ENCODE measurements at places on chromosomes 5 and 9.

DNA sequence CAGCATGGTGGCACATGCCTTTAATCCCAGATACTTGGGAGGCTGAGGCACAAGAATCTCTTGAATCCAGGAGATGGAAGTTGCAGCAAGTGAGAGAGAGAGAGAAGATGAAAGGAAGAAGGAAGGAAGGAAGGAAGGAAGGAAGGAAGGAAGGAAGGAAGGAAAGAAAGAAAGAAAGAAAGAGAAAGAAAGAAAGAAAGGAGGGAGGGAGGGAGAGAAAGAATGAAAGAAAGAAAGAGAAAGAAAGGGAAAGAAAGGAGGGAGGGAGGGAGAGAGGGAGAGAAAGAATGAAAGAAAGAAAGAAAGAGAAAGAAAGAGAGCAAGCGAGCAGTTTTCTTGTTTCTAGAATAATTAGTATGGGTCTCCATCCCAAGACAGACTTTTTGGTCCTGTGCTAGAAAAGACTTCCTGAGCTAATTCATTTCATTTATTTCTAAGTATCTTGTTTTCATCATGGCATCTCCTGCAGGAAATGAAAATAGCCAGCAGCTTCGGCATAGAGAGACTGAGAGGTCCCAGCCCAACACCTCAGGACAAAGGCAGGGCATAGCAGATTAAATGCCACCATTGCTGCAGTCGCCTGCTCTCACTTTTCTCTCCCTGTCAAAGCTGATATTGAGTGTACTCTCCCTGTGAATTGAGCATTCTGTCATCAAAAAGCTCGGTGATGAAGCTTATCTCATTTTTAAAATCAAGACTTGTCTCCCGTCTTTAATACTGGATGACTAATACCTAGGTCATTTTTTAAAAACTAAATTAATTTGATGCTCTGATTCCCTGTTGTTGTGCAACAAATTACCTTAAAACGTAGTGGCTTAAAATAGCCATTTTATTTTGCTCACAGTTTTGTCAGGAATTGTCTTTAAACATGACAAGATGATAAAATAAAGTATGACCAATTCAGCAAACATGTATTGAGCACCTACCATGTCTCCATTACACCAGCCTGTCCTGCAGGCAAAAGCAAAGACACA lies 91.8 kb upstream of the ADRA1B start:
- no peak for DNase-seq

DNA sequence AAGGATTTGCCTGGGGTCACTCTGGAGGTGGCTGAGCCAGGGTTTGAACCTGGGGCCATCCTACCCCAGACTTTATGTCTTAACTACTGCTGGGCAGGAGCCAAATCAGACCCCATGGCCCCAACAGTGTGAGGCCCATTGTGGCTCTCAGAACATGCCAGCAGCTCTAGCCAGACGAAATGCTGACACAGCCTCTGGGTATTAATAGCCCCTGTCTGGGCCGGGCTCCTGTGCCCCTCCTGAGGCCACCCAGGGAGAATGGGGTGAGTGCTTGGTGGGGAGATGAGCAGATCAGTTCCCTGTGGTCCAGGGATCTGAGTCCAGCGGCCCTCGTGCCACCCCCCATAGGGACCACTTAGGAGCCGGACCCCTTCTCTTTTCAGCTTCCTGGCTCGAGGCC lies 2.2 kb upstream of the PLPP7 start:
- no peak for DNase-seq

GRCh38 chr5:38642189-38642911 lies 85.9 kb upstream of the LIFR start:
- DNase-seq: no peak

DNA sequence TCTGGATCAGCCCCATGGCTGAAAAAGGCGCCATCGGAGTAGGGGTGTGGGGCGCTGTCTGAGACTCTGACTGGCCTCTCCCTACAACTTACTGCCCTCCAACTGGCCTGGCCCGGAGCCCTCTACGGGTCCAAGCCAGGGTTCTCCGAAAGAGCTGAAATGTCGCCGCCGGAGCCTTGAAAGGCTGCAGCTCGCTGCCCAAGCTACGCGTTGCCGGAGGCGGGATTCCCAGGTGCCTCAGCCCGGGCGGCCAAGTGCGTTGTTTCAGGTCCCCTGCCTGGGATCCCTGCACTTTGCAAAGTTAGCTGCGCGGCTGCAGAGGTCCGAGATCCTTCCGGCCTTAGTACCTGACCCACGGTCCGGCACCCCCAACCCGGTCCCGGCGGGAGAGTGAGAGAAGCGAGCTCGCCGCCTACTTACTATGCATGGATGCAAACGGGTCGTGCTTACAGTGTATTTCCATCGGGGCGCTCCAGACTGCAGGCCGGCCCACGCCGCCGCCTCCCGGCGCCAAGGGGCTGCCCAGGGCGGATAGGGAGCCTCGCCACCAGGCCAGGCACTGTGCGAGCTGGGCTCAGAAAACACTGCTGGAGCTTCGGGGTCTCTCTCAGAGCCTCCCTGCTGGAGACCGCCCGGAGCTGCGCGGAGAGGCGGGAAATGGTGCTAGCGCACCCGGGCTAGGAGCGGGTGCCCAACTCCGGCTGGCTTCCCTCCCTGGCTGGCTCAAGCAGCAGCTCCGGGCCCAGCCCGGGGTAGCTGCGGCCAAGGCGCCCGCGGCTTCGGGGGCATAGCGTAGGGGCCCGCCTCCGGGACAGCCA lies 7.7 kb downstream of the PAX5 start:
- peak; percentile 32 for DNase-seq

GRCh38 chr9:15421532-15421931 lies 1.1 kb upstream of the SNAPC3 start:
- DNase-seq: no peak

DNA sequence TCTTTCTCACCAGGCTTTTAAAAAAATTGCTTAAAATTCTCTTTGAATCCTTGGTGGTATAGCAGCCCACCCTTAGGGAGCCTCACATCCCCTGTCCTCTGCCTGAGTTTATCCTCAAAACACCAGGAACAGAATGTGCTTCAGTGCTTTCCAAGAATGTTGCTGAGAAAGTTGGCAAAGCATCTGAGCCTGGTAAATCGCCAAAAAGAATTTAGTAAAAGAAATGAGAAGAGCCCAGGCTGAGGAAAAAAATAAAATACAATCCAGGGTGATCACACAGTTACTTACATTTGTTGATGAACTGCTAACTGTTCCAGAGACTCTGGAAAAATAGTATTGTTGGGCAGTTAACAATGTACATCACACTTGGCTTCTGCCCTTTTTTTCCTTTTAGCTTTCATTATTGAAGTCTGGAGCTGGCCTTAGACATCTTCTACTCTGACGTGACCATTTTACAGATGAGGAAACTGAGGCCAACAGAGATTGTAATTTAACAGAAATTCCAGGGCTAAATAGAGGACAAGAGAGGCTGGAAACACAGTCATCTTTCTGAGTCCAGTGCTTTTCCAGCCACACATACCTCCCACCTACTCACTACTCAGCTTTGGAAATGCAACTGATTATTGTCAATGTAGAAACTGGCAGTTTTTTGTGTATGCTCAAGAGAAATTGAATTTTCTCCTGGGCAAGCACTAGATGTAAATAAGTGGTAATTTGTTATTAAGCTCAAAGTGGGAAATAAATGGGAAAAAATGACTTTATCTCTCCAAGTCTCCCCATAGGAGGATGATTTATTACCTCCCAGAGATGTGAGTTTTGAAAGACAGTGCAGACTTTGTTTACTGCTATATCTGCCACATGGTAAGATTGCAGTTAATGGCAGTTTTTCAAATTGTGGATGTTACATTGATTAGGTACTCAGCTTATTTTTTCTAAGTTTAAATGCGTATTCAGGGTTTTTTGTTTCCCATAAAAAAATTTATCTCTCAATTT lies 86.7 kb upstream of the ALDH1A1 start:
- no peak for DNase-seq

DNA sequence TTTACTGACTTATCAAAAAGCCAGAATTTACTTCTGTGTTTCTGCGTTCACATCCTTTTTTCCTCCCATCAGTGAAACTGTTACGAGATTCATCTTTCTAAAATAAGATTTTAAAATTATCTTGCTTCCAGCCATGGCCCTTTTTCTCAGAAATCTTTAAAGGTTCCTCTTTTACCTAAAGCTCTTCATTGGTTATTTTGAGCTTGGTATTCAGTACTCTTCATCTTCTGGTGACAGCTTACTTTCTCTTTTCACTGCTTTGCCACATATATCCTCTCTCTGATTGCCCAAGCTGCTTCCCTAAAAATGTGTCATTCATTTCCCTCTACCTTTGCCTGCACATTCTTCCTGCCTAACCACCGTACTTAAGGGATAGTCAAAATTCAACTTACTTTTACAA lies 32.3 kb downstream of the TGFBR1 start:
- DNase-seq: no peak

- DNase-seq: no peak
Measured at GRCh38 chr5:149127394-149127955, 13.8 kb upstream of the ABLIM3 start.

DNA sequence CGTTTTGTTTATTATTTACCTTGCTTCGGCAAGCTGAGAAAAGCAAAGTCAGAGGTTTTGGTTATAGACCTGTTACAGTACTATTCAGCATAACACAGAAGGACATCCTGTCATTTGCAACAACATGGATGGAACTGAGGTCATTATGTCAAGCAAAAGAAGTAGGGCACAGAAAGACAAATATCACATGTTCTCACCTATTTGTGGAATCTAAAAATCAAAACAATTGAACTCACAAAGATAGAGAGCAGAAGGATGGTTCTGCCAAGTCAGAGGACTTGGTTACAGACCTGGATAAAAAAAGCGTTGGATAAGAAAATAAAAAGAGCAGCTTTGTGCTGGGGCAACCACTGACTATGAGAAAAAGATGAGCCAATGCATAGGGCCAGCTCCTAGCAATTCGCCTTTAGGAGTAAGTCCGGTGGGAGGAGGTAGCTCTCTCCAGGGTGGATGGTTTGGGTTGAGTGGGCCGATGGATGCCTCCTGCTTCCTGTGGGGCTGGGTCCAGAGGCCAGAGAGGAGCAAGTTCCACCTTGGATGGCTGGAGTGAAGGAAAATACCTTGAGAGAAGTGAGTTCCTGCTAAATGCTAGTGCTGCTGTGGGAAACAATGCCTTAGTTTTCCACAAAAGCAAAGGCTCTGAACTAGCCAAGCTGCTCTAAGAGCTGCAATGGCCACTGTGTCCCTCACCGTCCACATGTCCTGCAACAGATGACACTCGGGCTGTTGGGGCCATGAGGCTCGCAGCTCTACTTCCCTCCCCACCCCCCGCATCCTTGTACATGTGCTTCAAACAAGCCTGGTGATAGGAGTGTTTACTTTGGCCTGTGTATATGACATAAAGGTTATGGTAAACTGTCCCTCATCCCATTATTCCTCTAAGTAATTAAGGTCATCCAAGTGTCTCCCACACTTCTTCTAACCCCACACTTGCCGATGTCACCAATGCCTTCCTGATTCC lies 38.4 kb downstream of the ACOT12 start:
- DNase-seq: no peak

DNA sequence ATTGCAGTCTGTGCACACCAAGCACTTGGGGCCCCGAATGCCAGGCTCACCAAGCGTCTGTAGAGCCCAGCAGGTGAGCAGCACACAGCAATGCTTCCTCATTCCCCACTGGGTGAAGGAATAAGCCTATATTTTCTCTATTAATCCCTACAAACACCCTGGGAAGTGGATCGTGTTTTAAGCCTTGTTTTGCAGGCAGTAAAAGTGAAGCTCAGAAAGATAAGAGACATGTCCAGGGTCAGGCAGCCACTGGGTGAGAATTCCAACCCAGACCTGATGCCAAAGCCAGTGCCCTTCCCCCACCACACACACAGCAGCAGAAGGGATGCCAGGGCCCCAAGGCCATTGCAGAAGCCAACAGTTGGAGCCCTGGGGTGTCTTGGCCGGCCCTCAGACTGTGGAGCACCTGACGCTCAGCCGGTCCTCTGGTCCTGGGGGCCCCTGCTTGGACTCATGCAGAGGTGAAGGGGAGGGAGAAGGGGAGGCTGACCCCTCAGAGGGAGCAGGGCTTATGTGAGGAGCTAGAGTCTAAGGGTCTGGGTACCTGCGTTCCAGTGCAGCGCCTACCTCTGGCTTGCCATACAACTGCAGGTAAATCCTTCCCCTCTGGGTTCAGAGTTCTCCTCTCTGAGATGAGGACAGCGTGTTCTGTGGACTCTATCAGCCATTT lies 26.3 kb upstream of the SYNPO start:
- no peak for DNase-seq

DNA sequence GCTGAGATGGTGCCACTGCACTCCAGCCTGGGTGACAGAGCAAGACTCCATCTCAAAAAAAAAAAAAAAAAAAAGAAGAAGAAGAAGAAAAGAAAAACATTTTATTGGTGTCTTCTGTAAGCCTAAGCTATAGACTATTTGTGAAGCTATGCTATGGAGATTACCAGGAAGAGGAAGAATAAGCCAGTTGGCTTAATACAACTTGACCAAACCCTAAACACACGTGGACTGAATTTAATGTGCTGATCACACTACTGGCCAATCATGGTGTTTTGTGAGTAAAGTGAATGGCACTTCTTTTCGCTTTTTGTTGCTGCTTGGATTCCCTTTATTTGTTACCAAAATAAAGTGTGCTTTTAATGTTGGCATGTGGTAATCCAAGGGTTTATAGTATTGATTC lies 49.9 kb downstream of the GGTA1 start:
- no peak for DNase-seq

DNA sequence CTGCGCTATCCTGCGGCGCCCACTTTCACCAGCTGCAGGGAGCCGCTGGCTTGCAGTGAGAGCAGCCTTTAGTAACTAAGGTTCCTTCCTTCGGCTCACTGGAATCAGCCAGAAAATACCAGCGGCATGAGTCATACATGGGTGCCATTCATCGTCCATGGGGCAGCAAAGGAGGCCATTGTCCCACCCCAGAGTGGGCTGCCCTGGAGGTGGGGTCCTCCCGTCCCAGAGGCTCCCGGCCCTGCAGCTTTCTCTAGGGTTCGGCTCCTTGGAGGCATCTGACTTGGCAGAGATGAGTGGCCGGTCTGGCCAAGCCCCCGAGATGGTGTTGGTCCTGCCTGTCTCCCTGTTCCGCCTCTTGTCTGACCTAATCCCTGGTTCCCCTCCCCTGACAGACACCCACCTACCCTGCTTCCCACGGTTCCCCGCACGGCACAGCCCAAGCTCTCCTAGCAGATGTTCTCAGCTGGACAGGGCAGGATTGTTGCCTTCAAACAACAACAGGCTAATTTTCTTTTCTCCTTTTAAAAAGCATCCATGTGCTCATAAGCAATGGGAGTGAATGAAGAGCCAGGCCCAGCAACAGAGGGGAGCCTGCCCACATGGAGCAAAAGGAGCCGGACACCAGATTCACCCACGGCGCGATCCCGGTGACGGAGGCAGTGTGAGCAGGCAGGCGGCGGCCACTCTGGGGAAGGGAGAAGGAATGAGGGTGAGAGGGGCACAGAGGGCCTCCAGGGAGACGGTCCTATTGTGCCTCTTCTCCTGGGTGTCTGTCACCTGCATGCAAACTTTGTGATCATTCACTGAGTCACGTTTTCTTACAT lies 97.0 kb upstream of the COL5A1 start:
- DNase-seq: no peak

- DNase-seq: no peak
Measured at GRCh38 chr5:171697221-171698102, 88.2 kb upstream of the SMIM23 start.

DNA sequence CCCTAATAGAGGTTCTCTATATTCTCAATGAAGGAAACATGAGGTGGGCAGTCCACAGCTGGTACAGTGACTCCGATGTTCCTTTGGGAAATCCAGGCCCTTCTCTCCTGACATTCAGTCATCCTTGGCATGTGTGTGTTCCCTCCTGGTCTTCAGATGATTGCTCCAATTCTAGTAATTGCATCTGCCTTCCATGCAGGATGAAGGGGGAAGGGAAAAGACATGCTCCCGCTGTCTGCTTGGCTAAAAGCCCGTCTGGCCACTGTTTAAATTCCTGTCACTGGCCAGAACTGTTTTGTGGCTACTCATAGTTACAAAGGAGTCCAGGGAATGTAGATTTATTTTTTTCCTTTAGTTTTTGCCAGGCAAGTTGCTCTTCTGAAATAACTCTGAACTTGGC lies 65.0 kb downstream of the MAST4 start:
- no peak for DNase-seq

Data from endothelial cell (in vitro differentiated cells).